WTC11 (cell line): ENCODE measurements at places on chromosomes 2 and 18.

- no peak for DNase-seq
Observed at GRCh38 chr2:164203131-164203530, 418.2 kb downstream of the GRB14 start.

GRCh38 chr2:23618265-23618664 is 233.3 kb downstream of the KLHL29 start:
- no peak for DNase-seq

GRCh38 chr2:162092658-162093556 is 18.9 kb upstream of the DPP4 start:
- DNase-seq: no peak

DNA sequence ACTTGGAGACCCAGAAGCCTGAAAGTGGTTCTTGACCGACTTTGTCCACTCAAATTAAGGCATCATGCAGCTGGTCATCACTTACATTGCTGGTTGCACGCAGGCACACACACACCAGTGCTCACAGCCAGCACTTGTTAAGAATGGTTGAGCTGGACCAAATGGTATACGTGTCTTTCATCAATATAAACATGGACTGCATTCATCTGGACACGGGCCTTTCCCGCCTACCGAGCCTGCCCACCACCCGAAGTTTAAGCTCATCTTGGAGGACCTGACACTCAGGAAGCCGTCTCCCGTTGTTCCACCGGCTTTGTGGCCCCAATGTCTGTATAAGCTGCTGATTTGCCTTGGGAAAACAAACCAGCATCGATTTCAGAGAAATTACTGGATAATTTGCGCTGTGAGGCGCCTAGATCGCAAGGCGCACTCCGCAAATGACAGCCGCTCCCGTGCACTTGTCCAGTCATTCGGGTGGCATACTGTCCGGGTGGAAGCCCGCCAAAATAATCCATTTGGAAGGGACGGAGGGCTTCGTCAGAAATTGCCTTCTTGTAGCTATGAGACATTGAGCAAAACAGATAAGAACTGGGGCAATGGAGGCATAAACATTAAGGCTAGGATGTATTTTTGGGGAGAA is 40.1 kb upstream of the AKAIN1 start:
- DNase-seq: peak; percentile 14

DNA sequence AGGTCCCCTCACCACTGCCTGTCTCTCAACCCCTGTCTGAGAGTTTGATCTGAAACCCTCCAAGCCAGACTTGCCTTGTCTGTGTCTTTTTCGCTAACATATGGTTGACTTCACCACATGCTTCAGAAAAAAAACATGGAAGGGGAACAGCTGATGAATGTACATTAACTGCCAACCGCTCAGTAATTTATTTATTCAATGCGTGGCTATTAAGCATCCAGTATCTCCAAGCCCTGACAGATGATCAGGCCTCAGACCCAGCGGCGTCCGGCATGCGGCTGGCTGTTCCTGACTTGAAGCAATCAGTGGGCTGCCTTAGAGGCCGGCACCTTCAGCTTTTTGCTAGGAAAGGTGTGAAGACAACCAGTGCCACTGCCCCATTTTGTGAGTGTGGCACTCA is 62.3 kb downstream of the NGEF start:
- no peak for DNase-seq

DNA sequence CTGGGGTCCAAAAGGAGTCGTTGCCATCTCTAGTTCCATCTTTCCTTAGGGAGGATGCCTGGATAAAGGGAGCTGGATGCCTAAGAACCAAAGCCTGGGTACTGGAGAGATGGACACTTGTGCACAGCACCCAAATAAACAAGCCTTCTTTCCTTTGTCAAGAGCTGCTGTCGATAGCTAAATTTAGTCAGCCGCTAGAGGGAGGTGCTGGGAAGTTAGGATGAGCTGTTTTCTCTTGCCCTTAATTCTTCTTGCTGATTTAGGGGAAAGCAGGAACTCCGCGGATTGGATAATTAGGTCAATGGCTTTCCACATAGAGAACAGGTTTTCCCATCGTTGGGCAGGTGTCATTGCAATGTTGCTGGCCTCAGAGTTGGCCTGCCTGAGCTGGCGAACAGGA is 30.9 kb upstream of the SERPINB12 start:
- DNase-seq: peak; percentile 65

DNA sequence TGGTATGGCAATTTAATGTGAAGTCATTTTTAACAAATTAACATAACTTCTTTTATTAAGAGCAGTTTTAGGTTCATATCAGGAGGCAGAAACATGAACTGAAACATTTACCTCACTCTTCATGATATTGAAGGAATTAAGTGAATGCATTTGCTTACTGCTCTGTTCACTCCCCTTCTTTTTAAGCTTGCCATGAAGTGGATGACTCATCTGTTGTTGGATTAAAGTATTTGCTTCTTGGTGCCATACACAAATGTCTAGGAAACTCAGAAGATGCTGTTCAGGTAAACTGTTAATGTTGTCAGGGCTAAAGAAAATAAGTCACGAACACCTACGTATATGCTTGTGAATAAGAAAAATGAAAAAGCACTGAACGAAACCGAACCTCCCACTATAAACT is 10.2 kb upstream of the CABYR start:
- no peak for DNase-seq

GRCh38 chr2:10654069-10654468 is 35.7 kb downstream of the NOL10 start:
- no peak for DNase-seq

- DNase-seq: no peak
Observed at GRCh38 chr2:216803791-216804190, 56.1 kb downstream of the TNP1 start.

GRCh38 chr2:136389809-136390208 is 271.9 kb upstream of the CXCR4 start:
- no peak for DNase-seq

DNA sequence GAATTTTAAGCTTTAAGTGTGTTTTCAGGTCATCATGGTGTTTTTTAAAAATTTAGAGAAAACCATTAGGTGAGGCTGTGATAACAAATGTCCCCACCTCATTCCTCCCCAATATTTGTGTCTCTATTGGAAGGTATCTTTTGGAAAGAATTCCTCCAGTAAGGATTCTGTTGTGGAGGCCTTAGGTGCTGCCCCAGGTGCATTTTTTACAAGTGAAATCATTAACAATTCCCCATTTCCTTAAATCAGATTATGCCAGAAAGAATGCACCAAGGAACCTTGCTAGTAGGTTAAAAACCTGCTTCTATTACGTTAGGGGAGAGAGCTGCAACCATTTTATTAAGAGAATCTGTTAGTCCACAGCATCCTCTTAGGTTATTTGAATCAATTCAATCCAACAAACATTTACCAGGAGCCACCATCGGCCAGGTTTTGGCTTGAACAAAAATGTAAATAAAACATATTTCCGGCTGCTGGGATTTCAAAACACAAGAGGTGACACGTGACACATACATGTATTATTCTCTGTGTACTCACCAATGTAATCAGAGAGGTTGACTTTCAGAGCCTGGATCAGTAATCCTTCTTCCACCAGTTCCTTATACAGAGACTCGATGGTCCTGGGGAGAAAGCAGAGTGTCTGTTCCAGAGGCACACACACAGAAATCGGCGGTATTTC is 112.5 kb upstream of the ASB18 start:
- no peak for DNase-seq

DNA sequence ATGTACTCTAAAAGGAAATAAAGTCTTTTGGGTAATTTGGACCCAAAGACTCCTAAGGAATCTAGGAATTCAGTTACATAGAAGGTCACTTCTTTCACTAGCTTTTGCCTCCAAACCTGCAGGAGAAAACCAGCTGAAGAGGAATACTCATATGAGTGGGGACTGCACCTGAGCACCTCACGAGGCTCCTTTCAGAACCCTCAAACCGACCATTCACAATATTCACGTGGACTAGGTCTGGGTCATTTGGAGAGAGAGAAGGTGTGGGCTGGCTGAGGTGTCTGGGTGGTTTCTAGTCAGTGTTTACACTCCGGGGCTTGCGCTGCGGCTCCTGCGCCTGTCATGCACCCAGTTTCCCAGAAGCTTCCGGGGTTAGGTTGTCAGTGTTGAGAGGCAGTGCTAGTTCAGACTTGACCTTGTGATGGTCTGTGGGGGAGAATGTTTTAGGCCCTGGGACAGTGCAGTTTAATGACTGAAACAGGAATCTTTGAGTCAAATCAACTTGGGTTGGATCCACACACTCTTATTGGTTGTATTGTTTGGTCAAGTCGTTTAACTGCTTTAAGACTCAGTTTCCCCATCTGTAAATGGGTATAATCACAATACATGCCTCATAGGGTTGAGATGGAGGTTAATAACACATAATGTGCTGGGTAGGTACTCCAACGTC is 78.4 kb downstream of the LIMS1 start:
- no peak for DNase-seq

- no peak for DNase-seq
Observed at GRCh38 chr18:26745288-26746181, 120.0 kb downstream of the AQP4 start.

DNA sequence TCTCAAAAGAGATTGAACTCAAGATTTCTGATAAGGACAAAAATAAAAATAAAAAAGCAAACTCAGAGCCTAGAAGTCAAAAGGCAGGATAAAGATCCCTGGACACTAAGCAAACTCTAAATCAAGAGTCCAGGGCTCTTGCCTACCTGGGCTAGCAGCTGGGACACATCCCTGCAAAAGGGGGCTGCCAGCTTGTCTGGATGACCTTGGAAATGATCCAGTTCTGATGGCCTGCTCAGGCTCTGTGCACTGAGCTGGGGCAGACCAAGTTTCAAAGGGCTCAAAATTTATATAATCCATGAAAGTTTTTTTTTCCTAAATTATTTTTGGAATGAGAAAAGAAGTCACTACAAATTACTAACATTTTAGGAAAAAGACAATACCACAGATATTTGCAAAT is 557.3 kb downstream of the CNTNAP5 start:
- DNase-seq: no peak

DNA sequence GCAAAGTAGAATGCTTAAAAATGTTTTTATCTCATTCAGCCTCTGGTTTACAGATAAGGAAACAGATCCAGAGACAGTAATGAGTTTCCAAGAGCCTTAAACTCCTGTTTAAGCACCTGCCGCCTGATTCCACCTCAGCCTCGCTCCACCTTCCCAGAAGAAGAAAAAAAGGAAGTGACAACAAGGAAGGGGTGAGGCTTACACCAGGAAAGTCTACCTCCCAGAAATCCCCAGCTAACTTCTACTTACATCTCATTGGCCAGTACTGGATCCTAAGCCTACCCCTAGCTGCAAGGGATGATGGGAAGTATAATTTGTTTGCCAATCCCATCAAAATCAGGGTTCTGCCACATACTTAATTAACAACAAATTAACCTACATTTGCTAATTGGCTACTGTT is 15.3 kb upstream of the ARID5A start:
- DNase-seq: no peak

DNA sequence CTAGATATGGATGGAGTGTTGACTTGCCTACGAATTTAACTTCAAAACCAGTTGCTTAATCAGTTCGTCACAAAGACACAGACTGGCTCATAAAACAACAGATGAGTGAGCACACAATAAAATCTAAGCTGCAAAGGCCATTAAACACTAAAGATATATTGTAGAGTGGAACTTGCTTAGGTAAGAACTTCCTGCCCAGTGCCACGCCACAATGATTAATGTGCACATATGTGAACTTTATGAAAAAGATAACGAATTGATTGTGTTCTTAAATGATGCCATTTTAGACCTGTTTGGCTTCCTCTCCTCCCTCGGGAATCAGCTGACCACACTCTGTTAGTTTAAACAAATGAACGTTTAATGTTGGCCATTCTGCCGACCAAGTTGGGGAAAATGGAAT is 2031.3 kb upstream of the CELF4 start:
- DNase-seq: no peak

DNA sequence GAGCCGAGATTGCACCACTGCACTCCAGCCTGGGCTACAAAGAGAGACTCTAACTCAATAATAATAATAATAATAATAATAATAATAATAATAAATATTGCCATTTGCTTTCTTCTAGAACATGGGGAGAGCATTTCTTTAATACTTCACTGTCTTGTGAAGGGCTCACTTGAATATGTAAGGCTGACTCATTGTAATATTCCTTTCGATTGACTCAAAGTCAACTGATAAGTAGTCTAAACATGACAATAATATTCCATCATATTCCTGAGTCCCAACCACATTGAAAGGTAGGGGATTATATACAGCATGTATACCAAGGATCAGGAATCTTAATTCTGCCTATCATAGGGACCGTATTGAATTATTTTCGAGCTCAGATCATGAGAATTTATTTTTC is 949.2 kb downstream of the DSC3 start:
- no peak for DNase-seq

DNA sequence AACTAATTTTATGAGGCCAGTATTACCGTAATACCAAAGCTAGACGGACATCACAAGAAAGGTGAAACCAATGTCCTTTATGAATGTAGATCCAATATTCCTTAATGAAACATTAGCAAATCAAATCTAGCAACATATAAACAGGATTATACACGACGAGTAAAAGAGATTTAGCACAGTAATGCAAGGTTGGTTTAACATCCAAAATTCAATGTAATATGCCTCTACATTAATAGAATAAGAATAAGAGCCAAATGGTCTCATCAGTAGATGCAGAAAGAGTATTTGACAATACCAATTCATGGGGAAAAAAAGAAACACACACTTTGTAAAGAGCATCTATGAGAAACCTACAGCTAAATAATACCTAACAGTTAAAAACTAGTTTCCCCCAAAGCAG is 99.5 kb downstream of the TMEM163 start:
- DNase-seq: no peak

DNA sequence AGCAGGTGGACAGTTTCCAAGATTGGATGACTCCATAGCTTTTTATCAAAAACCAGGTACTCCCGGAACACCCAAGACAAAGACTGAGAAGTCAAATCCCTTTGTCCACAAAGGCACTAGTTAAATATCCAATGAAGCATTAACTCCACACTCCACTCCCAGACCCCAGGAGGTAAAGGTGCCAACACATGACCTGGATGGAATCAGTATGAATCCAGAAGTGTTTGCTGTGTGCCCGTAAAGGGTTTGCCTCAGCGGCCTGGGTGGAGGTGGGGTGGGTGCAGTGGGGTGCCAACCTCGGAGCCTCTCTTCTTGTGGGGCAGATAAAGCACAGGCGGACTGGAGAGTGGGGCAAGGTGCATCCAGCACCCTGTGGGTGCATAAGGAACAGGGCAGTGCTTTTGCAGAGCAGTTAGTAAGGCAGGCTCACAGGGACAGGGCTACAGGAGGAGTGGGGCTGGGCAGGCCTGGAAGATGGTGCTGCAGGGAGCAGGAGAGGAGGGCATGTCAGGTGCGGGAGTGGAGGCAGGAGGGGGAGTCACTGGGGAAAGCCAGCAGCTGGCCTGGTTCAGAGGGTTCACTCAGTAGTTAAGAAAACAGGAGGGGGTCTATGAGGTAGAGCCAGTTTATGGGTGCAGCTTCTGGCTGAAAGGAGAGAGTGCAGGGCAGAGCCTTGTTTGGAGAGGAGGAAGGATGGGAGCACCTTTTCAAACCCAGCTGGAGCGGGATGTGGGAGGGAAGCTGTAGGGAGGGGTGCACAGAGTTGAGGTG is 208.4 kb upstream of the SMAD2 start:
- no peak for DNase-seq

GRCh38 chr2:12087671-12088380 is 341.4 kb downstream of the LPIN1 start:
- no peak for DNase-seq

- DNase-seq: no peak
Observed at GRCh38 chr2:17591846-17592245, 51.4 kb downstream of the VSNL1 start.

- DNase-seq: no peak
Observed at GRCh38 chr2:24906466-24906865, 13.6 kb downstream of the ADCY3 start.

- DNase-seq: no peak
Observed at GRCh38 chr2:191985740-191986139, 138.9 kb upstream of the CAVIN2 start.
